ENCODE measurements at places on chromosomes 5 and 9.

- DNase-seq: no peak
Measured at GRCh38 chr9:15079989-15080388, 169.8 kb upstream of the FREM1 start.

- DNase-seq: peak; percentile 99
Measured at GRCh38 chr5:1125030-1125357, 13.1 kb upstream of the SLC12A7 start.

GRCh38 chr5:69035665-69036064 lies 58.1 kb upstream of the SLC30A5 start:
- DNase-seq: no peak

- DNase-seq: no peak
Measured at GRCh38 chr9:136709454-136710109, 2.8 kb upstream of the DIPK1B start.

DNA sequence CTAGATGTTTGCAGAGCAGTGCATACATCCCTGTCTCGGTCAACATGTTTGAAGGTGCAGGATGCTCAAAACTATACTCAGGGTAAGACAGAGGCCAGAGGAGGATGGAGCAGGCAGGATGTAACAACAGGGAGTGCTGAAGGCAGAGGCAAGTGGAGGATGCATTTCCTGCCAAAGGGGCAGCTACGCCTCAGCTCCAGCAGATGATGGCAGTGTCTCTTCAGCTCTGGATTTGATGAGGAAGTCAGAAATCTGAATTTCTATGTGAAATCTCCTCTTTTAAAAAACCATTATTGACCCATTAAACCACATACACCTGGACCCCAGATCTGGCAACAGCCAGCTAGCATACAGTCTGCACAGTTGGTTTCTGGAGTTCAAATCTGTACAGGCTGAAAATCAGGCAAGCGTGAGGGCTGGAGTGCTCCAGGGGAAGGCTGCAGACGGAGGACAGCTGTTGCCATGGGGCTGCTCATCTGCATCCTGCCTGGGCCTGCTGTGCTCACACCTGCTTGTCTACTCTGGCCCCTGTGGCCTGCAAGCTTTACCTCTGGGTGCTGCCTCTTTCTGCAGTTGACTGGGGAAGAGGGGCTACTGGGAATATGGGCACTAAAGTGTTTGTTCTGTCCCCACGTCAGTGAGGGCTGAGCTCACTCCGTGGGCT lies 152.9 kb upstream of the SLC28A3 start:
- no peak for DNase-seq

Measured in myocyte (in vitro differentiated cells).